ENCODE measurements at places on chromosomes 2 and 18.

GRCh38 chr18:3067722-3068121 lies 54.8 kb upstream of the LPIN2 start:
- no peak for DNase-seq

DNA sequence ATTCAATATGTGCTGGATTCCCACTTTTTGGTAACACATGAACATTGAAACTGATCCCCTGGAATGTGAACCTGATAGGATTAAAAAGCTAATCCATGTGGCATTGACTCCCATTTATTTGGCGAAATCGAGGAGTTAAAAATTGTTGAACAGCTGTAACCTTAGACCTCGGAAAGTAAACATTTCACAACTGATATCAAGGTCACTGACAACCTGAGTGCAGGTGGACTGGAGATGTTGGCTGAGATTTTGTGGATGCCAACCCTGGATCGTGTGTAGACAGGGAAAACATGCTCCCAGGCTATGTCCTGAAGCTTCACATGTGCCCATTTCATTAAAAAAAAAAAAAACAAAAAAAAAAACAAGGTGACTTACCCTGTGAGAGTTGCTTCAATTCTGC lies 204.8 kb downstream of the SETBP1 start:
- DNase-seq = no peak

DNA sequence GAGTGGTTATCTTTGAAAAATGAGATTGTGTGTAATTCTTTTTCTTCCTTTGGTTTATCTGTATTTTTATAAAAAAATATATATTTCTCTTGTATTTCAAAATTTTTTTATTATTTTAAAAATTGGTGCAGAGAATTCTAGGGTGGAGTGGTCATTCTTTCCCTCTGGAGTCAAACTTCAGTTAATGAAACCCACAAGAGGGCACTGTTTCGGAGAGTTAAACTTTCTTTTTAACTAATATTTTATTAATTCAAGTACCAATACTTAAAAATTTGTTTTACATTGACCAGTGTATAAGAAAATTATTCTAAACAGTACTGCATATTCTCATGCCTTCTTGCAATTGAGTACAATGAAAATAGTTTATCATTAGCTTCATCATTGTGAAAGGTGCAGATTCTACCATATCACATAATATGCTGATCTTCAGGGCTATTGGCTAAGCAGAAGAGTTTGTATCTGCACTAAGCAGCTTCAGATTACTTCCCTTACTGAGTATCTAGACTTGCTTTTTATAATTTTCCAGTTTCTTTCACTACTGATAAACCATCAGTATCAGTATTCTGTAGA lies 50.1 kb downstream of the HS1BP3 start:
- DNase-seq = no peak

- DNase-seq = no peak
Measured at GRCh38 chr2:30681022-30681421, 126.2 kb downstream of the CAPN13 start.

DNA sequence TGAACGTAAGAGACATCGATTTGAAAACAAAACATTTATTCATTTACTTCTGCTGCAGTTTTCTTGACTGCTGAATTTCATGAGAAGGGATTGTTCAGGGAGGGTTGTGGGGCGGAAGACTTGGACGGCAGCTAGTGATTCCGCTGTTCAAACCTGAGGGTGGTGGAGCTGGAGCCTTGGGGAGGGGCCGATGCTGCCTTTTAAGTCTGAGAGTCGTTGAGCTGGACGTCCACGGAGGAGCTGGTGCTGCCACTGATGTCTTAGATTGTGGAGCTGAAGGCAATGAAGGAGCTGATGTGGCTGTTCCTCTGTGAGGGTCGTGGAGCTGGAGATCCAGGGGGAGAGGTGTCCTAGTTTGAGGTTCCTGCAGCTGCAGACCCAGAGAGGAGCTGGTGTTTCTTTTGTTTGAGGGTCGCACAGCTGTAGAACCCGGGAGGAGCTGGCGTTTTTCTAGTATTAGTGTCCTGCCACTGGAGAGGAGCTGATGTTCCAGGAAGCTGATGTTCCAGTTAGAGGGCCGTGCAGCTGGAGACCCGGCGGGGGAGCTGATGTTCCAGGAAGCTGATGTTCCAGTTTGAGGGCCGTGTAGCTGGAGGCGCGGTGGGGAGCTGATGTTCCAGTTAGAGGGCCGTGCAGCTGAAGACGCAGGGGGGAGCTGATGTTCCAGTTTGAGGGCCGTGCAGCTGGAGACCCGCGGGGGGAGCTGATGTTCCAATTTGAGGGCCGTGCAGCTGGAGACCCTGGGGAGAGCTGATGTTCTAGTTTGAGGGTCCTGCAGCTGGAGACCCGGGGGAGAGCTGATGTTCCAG lies 150.9 kb downstream of the RTP5 start:
- DNase-seq = no peak

DNA sequence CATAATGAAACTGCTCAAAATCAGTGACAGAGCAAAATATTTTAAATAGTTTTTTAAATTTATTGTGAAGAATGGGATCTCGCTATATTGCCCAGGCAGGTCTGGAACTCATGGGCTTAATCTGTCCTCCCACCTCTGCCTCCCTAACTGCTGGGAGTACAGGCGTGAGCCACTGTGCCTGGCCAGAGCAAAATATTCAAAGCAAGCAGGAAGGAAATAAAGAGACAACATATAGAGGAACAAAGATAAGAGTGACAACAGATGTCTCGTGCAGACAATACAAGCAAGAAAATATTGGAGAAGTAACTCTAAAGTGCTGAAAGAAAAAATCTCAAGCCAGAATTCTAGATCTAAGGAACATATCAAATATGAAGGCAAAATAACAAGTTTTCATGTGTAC lies 5.0 kb upstream of the SCLY start:
- DNase-seq = no peak

- DNase-seq = peak; percentile 27
Measured at GRCh38 chr2:136305517-136306192, 187.7 kb upstream of the CXCR4 start.

- no peak for DNase-seq
Measured at GRCh38 chr2:85999061-85999831, 106.4 kb downstream of the POLR1A start.

GRCh38 chr18:59055345-59056032 lies 84.2 kb upstream of the SEC11C start:
- DNase-seq = no peak

DNA sequence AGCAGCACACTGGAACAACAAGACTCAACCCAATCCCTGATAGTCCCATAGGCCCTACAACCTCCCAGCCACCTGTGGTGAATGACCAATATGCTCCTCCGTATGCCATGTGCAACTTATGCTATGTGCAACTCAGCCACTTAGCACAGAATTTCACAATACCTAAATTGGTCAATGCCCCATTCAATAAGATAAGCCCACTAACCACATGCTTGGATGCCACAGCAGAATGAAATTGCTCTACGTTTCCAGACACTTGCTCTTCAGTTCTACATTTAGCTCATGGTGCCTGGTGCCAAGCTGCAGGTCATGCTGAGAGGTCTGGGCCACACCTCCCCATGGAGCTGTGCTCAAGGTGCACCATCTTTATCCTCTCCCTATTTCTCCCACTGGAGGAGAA lies 159.8 kb downstream of the EN1 start:
- DNase-seq = no peak

DNA sequence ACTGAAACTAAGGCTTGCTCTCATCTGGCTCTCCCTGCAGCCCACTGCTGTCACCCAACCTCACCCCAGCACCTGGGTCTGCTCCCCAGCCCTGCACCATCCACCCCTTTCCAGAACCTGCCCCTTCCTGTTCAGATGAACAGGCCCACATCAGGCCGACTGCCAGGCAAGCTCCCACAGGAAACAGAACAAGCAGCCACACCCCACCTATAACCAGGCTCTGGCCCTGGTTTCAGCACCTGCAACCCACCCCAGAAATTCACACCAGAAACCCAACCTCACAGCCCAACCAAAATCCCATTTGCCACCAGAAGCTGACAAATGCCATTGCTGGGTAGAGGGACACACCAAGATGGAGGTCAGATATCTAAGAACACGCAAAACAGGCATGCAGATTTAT lies 159.2 kb upstream of the ID2 start:
- no peak for DNase-seq

- no peak for DNase-seq
Measured at GRCh38 chr2:121598087-121598486, 51.2 kb downstream of the CLASP1 start.

DNA sequence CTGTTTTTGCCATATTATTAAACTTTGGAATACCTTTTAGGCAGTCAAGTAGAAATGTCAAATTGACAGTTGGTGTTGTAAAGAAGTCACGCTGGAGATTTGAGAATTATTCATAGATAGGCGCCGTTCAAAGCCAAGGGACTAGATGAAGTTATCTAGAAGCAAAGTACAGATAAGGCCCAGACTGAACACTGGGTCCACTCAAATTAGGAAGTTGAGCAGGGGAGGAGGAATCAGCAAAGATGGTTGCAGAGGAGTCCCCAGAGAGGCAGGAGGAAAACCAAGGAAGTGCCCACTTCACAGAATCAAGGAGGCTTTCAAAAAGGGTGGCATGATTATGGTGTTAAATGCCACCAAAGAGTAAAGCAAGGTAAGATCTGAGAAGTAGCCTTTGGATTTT lies 9.6 kb upstream of the ALS2 start:
- no peak for DNase-seq

DNA sequence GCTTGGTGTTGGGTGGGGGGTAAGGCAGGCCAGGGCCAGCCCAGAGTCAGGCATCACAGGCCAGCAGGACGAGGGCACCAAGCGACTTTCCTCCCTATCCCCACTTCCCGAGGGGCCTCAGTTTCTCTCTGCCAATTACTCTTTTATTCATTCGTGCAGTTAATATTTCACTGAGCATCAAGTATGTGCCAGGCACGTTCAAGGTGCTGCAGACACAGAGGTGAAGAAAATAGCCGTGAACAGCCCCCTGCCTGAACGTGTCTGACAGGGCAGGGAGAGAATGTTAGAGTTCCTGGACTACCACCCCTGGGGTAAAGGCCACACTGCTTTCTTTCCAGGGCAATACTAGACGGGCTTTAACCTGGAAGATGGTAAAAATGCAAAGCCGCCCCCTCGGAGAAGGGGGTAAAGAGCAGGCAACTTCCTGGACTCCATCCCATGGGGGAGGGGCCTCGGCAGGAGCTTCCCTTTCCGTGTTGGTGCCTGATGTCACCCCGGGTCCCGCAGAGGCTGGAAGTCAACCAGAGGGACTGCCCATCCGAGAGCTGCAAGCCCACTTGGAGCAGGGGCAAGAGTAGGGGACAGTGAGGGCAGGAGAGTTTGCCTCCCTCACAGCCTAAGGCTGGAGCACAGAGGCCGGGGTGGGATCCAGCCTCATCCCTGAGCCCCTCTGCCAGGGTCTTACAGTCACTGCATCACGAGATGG lies 47.1 kb downstream of the CENPO start:
- no peak for DNase-seq

DNA sequence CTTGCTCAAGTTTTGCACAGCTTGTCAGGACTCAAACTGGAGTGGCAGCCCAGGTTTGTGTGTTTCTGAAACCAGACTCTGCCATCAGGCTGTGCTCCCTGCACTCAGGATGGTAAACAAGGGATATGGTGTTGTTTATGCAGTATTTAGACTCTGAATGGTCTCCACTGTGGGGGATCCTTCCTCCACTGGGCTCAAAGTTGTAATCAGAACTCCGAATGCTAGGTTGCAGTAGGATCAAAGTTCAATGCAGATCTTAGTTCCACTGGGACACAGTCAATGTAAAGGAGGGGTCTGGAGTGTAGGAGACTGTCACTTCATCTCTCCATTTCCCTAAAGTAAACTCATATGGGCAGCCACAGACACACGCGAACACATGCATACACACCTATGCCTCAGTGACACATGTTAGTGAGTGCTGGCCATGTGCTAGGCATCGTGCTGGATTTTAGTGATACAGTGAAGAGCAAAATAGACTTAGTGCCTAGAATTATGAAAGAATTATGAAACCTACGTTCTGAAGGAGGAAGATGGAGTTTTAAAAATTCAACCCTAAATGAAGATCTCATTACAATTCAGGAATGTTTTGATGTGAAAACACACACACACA lies 6.1 kb downstream of the IL18R1 start:
- no peak for DNase-seq

- DNase-seq = no peak
Measured at GRCh38 chr2:144607891-144608521, 88.1 kb upstream of the ZEB2 start.

DNA sequence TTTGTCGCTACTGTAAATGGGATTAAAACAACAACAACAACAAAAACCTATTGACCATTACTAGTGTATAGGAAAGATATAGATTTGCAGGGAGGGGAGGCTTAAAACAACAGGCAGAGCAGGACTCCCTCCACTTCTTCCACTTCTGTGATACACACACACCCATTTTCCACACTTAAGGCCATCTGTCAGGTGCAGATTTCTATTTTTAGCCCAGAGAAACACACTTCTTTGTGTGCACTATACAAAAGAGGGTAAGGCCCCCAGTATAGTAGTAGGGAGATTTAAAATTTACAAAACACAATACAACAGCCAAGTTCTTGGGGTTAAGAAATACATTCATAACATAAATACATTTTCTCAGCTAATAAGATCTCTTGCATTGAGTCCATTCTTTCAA lies 22.4 kb downstream of the PTPN2 start:
- DNase-seq = no peak

DNA sequence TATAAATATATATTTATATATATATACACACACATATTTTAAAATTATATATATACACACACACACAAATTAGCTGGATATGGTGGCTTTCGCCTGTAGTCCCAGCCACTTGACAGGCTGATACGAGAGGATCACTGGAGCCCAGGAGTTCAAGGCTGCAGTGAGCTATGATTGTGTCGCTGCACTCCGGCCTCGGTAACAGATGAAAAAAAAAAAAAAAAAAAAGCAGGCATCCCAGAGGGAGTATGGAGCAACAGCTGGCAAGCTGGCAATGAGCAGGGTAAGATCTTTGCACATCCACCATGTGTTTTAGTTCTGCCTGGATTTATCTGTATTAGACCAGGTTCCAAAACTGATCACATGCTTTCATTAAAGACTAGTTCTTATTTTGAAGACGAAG lies 170.1 kb downstream of the MAP2 start:
- no peak for DNase-seq

DNA sequence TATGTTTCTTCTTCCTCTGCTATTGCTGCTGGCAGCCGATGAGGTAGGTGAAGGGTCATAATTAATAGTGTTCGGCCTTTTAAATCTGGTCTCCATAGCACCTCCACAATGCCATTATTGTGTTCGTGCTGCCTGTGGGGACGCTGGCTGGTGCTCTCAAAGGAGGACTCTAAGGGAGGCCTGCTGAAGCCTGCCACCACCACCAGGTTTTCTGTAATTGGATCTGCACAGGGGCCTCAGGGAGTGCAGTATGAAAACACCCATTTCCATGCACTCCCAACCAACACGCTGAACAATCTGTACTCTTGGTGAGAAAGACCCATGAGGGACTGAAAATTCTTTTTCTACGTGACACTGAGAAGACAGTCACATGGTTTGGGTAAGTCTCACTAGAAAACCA lies 17.6 kb upstream of the CLIP4 start:
- DNase-seq = no peak

GRCh38 chr2:186820303-186820702 lies 28.7 kb downstream of the ZSWIM2 start:
- no peak for DNase-seq

GRCh38 chr2:150232871-150233270 lies 254.6 kb downstream of the RND3 start:
- DNase-seq = no peak

Data from stimulated activated CD8-positive, alpha-beta memory T cell treated with anti-CD3 and anti-CD28 coated beads, Interleukin-4, amount 100 ng/mL, for 4 hours (primary cell).